ENCODE measurements at places on chromosomes 4 and X.

- DNase-seq = no peak
These were observed 55.0 kb downstream of the PAPSS1 start for GRCh38 chr4:107665001-107665400.

DNA sequence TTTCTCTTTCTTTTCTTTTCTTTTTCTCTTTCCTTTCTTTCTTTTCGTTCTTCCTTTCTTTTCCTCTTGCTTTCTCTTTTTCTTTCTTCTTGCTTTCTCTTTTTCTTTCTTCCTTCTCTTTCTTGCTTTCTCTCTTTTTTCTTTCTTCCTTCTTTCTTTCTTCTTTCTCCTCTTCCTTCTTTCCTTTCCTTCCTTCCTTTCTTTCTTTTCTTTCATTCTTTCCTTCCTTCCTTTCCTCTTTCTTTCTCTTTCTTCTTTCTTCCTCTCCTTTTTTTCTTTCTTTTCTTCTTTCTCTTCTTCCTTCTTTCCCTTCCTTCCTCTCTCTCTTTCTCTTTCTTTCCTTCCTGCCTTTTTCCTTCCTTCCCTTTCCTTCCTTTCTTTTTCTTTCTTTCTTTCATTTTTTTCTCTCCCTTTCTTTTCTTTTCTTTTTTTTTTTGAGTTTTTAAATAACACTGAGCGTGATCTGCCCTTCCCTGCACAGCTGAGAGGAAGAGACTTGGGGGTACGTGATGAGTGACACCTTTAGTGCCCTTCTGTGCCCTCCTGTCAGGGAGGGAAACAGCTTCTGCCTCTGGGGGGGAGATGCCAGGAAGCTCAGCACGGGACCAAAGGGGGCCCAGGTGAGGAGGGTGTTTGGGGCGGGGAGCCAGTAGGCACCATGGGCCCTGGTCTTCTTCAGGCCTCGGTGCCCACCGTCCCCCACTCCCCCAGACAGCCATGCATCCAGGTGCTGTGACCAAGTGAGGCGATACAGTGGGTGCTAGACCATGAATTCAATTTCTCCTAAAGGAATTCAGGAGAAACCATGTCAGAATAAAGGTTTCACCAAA is 36.6 kb upstream of the CDKN2AIP start:
- no peak for DNase-seq

DNA sequence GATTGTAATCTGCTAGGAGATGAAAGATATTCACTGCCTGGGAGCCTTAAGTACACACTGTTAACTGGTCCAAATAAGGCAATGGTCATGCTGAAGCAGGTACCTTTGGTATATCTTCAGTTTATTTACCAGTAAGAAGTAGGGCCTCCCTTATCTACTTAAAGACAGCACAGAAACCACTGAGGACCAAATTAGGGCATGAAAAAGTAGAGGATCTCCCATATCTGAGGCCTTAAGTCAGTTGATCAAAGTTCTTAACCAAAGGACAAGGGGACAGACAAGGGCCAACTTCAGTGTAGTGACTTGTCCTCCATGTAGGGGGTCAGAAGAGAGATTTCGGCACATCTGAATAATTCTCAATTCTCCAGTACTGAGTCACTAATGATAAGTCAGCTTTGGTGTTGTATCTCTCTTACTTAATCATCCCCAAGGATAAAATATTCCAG is 59.1 kb downstream of the AMELX start:
- no peak for DNase-seq

- DNase-seq = no peak
These were observed 8.4 kb downstream of the DCUN1D4 start for GRCh38 chr4:51851090-51851936.

DNA sequence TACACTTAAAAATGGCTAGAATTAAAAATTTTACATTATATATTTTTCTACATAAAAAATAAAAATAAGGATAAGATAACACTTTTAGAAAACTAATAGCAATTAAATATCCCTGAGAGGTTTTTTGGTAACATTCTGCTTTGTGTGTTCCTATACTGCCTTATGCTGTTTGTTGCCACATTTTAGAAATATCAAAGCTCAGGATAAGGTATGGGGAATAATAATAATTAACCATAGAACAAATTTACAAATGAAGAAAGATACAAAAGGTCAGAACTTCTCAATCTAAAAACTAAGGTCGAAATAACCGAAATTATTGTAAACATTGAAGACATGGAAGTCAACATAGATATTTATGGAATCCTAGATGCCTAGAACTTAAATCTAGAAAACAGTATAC is 71.4 kb downstream of the COX7B2 start:
- no peak for DNase-seq
